ENCODE measurements at places on chromosomes 11 and 22.

DNA sequence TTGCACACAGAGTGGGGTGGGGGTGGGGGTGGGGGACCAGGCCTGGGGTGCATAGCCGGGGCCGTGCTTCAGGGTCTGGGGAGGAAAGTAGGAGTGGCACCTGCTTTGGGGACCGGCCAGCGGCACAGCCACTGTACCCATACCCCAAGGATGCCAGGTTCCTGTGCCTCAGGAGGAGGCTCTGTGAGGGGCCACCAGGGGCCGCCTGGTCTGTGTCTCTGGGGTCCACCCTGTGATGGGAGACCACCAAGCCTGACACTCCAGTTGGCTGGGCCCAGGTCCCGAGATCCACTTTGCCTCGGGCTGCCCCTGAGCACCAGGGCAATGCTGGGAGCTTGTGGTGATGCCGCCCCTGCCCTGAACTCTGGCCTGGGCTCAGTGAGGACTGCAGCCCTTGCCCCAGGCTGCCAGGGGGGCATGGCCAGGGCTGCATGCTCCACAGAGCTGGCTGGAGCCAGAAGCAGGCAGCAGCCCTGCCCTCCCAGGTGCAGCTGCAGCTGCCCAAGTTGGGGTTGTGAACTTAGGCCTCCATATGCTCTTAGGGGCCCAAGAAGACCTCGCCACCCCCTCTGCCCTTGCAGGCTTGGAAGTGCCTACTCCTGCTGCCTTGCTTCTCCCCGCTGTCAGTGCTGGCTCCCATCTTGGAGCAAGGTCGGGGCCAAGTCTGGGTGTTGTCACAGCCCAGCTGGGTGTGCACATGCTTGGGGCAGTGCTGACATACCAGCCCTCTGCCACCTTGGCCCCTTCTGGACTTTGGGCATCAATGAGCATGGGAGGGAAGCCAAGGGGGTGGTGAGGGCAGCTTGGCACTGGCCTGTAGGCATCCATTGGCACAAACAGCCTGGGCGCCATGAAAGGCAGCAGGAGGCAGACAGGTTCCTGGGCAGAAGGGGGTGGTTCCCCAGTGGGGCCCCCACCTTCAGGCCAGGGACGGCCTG lies 123.3 kb upstream of the THY1 start:
- DNase-seq: no peak

- DNase-seq: no peak
These were observed 58.6 kb downstream of the SC5D start for GRCh38 chr11:121351083-121351630.

DNA sequence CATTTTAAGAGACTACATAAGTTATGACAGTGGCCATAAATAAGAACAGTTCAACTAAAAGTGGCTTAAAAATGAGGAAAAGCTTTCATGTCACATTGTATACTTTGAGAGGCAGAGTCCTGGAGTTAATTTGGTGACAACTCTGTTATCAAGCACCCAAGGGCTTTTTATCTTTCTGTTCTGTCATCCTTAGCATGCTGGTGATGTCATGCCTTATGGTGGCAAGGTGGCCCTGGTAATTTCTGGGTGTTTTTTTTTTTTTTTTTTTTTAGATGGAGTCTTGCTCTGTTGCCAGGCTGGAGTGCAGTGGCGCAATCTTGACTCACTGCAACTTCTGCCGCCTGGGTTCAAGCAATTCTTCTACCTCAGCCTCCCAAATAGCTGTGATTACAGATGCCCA lies 158.8 kb downstream of the AASDHPPT start:
- DNase-seq: no peak

DNA sequence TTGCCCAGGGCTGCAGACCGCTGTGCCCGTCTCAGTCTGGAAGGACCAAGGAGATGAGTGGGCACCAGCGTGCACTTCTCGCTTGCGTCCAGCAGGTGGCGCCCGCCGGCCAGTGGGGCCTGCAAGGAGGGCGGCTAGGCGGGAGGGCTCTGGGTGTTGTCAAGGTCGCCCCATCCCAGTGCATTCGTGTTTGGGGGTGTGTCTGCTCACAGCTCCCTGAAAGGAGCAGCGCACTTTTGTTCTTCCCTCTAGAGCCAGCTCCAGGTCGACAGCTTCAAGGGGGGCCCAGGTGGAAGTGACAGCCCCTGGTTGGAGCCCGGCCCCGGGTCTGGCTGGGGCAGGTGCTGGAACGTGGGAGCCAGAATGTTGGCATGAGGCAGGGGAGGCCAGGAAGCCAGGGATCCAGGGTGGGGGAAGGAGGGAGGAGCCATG lies 23.4 kb upstream of the MPPED1 start:
- DNase-seq: peak; percentile 49

Measured in SW 1271 (cell line).